ENCODE measurements at places on chromosomes 3 and 15.

DNA sequence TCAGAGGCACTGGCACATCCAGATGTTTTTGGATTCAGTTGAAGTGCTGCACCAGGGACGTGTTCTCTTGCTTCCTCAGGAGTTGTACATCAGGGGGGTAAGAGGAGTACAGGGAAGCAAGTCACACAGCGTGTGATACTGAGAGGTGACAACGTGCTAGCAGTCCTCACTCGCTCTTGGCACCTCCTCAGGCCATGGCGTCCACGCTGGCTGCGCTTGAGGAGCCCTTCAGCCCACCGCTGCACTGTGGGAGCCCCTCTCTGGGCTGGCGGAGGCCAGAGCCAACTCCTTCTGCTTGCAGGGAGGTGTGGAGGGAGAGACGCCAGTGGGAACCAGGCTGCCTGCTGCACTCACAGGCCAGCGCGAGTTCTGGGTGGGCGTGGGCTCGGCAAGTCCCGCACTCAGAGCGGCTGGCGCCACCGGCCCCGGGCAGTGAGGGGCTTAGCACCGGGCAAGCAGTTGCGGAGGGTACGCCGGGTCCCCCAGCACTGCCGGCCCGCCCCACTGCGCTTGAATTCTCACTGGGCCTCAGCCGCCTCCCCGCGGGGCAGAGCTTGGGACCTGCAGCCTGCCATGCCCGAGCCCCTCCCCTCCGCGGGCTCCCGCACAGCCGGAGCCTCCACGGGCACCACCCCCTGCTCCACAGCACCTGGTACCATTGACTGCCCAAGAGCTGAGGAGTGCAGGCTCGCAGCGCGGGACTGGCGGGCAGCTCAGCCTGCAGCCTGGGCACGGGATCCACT is 64.5 kb downstream of the PLD1 start:
- DNase-seq: no peak

GRCh38 chr3:183303690-183304089 is 50.6 kb downstream of the B3GNT5 start:
- DNase-seq: no peak

- no peak for DNase-seq
These were observed 86.8 kb downstream of the SHQ1 start for GRCh38 chr3:72761410-72761809.

DNA sequence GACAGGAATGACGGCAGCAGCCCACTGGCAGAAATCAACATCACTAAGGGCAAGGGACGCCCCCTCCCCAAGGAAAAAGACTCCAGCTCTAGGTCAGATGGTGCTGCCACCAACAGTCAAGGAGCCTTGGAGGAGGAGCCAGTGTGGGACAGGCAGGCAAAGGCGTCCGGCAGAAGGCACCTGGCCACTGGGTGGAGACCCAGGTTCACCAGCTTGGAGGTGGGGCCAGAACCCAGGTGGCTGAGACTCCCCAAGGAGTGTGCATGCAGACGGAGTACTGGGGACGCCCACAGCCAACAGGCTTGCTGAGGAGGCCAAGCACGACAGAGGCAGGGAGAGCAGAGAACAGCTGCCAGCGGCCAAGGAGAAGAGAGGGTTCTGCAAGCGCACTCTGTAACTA is 35.2 kb downstream of the PTPN23 start:
- no peak for DNase-seq

DNA sequence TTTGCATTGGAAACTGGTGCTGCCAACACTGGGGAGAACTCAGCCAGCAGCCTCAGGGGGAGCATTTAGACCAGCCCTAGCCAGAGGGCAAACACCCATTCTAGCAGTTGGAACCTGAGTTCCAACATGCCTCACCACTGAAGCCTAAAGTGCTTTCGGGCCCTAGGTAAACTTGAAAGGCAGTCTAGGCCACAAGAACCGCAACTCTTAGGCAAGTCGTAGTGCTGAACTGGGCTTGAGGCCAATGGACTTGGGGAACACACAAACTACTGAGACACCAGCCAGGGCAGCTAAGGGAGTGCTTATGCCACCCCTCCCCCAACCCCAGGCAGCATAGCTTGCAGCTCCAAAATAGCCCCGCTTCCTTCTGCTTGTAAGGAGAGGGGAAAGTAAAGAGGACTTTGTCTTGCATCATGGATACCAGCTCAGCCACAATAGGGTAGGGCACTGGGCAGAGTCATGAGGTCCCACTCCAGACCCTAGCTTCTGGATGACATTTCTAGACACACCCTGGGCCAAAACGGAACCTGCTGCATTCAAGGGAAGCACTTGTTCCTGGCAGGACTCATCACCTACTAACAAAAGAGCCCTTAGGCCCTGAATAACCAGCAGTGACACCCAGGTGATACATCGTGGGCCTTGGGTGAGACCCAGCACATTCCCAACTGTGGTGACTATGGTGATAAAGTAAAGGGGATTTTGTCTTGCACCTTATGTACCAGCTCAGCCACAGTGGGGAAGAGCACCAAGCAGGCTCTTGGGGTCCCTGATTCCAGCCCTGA is 37.3 kb upstream of the TEX9 start:
- DNase-seq: no peak
